Glutamatergic neuron (in vitro differentiated cells): ENCODE measurements at places on chromosomes 4 and X.

DNA sequence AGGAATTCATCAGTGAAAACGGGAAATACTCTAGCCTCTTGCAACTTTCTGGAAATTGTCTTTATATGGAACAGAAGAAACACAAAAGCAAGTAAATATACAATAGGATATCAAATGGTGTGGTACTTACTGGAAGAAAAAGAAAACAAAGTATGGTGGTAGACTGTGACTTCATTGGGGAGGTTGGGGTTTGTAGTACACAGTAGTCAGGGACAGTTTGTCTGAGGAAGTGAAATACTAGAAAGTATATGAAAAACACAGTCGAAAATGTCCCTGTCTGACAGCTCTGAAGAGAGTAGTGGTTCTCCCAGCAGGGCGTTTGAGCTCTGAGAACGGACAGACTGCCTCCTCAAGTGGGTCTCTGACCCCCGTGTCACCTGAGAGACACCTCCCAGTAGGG is 390.0 kb upstream of the NWD2 start:
- no peak overlapping the region for H3K4me3 ChIP-seq
- H3K36me3 ChIP-seq, result no peaks in the 10 kb centered on the region
- DNase-seq, result no peak
- no peaks in the 10 kb centered on the region for H3K4me1 ChIP-seq

- H3K4me3 ChIP-seq, result no peak overlapping the region
- no peaks in the 10 kb centered on the region for H3K27me3 ChIP-seq
- H3K4me1 ChIP-seq, result no peaks in the 10 kb centered on the region
These were observed 9.7 kb downstream of the JADE1 start for GRCh38 chr4:128819082-128819742.

GRCh38 chr4:26410385-26411293 is 79.6 kb downstream of the CCKAR start:
- no peak overlapping the region for H3K4me3 ChIP-seq
- peaks cover 3% of the 10 kb centered on the region for H3K4me1 ChIP-seq
- no peaks in the 10 kb centered on the region for H3K27me3 ChIP-seq
- H3K36me3 ChIP-seq, result peaks cover 12% of the 10 kb centered on the region

GRCh38 chr4:110704748-110705439 is 82.0 kb upstream of the PITX2 start:
- no peak for DNase-seq
- no peaks in the 10 kb centered on the region for H3K36me3 ChIP-seq
- no peak overlapping the region for H3K27ac ChIP-seq
- H3K4me3 ChIP-seq, result no peak overlapping the region

DNA sequence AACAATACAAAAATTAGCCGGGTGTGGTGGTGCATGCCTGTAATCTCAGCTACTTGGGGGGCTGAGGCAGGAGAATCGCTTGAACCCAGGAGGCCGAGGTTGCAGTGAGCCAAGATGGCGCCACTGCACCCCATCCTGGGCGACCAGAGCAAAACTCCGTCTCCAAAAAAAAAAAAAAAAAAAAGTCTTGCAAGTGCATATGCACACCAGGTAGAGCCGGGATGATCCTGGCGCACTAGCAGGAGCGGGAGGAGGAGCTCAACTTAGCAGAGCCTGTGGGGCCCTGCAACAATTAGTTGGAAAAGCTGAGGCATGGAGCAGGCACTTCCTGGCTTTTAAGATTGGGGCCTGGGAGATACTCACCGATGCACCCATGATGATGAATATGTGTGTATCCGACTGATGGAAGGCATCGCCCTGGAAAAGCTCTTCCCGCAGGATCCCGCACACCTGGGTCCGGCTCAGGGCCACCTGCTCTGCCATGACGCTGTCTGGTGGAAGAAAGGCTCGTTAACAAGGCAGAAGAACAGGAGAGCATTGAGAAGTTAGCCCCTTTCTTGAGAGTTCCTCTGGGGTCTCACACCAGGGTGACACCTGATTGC is 872 bp downstream of the G6PD start:
- H3K27ac ChIP-seq, result peak overlapping the region; percentile 68
- peaks cover 4% of the 10 kb centered on the region for H3K4me1 ChIP-seq
- no peaks in the 10 kb centered on the region for H3K27me3 ChIP-seq
- peak overlapping the region; percentile 90 for H3K4me3 ChIP-seq

DNA sequence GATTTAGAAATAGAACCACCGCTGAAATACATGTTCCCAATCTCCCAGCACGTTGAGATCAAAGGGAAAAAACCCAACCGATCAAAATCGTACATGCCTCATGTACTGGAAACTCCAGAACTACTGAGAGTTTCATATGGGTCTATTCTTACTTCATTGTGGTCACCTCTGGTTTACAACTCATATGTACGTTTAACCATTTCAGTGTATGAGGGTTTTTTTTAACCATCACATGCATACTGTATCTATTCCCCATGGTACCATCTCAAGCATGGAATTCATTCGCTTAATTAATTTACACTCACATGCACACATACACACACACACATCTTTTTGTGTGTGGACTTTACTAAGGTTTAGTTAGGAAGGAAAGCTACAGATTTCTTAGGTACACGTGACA is 46.0 kb upstream of the CLNK start:
- no peaks in the 10 kb centered on the region for H3K36me3 ChIP-seq
- no peak overlapping the region for H3K27ac ChIP-seq
- DNase-seq, result no peak
- no peak overlapping the region for H3K4me3 ChIP-seq
- peaks cover 5% of the 10 kb centered on the region for H3K4me1 ChIP-seq

DNA sequence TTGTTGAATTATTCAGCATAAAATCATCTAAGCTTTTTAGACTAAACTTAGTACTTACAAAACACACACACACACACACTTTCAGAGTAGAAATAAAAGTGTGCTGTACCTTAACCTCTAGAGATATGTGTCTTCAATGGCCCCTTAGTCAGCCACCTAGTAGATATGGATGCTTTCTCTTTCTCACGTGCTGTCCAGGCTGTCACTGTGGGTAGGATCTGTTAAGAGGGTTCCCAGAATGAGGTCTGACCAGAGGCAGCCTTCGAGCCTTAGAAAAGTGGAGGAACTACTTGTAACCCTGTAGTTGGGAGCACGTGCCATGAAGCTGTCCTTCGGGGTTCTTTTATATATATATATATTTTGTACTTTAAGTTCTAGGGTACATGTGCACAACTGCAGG is 117.9 kb downstream of the COL4A5 start:
- no peak overlapping the region for H3K27ac ChIP-seq
- no peaks in the 10 kb centered on the region for H3K36me3 ChIP-seq
- H3K4me3 ChIP-seq, result no peak overlapping the region
- DNase-seq, result no peak
- H3K27me3 ChIP-seq, result no peaks in the 10 kb centered on the region
- no peaks in the 10 kb centered on the region for H3K4me1 ChIP-seq

- no peaks in the 10 kb centered on the region for H3K4me1 ChIP-seq
- no peak overlapping the region for H3K27ac ChIP-seq
- H3K36me3 ChIP-seq, result no peaks in the 10 kb centered on the region
- H3K27me3 ChIP-seq, result peaks cover 2% of the 10 kb centered on the region
- H3K4me3 ChIP-seq, result no peak overlapping the region
These were observed 52.0 kb upstream of the ATOH1 start for GRCh38 chr4:93776386-93777080.

DNA sequence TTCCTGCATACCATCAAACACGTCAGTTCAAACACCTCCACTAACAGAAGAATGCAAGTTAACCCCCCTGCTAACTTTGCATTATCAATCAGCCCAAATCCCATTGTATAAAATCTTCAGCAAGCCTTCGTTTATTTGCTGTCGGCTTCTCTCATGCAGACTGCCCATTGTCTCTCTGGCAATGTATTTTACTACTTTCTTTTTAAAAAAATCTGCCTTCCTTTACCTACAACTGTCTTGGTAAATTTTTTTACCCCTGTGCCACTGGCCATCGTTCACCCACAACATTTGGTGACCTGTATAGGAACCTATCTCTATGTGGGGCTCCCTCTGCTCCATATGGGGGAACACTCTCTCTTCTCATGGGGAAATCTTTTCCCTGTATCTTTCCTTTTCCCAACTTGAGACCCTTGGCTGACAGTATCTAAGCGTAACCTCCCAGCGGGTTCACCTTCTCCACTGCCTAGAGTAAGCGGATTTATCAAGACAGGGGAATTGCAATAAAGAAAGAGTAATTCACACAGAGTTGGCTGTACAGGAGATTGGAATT is 244.6 kb downstream of the CPXCR1 start:
- no peaks in the 10 kb centered on the region for H3K4me1 ChIP-seq
- DNase-seq, result no peak
- H3K27ac ChIP-seq, result no peak overlapping the region
- no peaks in the 10 kb centered on the region for H3K27me3 ChIP-seq
- no peaks in the 10 kb centered on the region for H3K36me3 ChIP-seq

DNA sequence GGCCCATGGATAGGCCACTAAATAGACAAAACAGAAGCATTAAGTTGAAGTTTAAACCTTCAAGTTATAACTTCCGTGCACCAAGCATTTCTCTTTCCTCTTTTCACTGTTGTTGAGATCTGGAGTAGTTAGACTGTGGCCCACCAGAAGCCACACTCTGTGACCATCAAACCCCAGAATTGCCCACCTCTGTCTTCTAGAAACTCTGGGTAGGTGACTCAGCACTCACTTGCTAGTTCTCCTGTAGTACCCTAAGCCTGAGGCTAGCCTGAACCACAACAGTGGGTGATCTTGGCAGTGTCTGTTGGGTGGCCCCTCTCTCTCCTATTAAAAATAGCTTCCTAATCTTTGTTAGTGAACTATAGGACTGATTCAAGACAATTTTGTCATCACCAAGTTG is 24.6 kb upstream of the CD40LG start:
- H3K27ac ChIP-seq, result no peak overlapping the region
- H3K4me1 ChIP-seq, result peaks cover 2% of the 10 kb centered on the region
- no peaks in the 10 kb centered on the region for H3K36me3 ChIP-seq
- no peak overlapping the region for H3K4me3 ChIP-seq
- no peaks in the 10 kb centered on the region for H3K27me3 ChIP-seq

DNA sequence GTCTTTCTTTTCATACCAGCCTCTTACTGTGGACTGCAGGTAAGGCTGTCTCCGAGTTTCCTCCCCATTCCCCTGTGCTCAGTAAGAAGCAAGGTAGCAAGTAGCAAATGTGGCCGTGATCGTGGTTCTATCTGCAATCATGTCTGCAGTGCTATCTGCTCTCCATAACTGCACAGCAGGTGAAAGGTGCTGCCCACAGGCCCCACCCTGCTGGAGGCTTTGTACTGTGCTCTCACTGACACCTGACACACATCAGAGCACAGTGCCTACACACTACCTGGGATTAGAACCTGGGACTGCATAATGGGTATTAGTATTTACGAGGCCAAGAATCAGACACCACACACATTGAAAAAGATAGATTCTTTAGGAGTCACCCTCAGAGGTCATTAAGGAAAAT is 15.3 kb downstream of the PGRMC1 start:
- H3K36me3 ChIP-seq, result no peaks in the 10 kb centered on the region
- H3K27me3 ChIP-seq, result no peaks in the 10 kb centered on the region
- H3K4me3 ChIP-seq, result no peak overlapping the region

GRCh38 chrX:43505769-43506168 is 150.3 kb upstream of the MAOA start:
- no peak overlapping the region for H3K4me3 ChIP-seq
- H3K27ac ChIP-seq, result no peak overlapping the region
- no peaks in the 10 kb centered on the region for H3K27me3 ChIP-seq
- H3K4me1 ChIP-seq, result peaks cover 5% of the 10 kb centered on the region
- no peak for DNase-seq

DNA sequence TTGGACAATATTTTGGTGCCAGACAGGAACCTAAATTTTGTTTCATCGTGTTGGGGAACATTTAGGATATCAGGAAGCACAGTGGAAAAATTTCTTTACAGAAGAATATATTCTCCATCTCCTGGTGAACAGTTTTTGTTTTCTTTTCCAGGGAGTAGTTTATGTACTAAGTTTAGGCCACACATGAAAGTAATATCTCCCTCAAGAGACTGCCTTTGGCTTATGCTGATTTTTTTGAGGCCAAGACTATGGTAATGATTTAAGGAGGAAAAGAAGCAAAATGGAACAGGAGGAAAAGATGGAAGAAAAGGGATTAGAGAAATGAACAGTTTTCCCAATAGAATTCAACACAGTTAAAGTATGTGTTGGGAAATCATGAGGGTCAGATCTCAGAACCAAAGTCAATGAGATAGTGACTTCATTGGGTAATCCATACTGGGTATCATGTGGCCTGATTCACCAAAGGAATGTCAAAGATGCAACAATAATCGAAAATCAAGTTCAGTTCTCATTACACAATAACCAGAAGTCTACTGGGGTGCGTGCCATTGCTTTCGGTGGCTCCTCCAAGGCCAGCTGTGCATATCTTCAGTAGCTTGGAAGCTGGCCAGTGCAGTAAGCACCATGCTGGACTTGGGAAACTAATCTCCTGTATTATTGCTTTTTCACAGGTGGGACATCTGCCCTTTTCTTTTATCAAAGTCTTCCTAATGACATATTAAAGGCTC is 234.8 kb downstream of the COL25A1 start:
- no peak for DNase-seq
- H3K27ac ChIP-seq, result no peak overlapping the region
- H3K4me1 ChIP-seq, result no peaks in the 10 kb centered on the region
- no peaks in the 10 kb centered on the region for H3K36me3 ChIP-seq
- H3K4me3 ChIP-seq, result no peak overlapping the region
- no peaks in the 10 kb centered on the region for H3K27me3 ChIP-seq

DNA sequence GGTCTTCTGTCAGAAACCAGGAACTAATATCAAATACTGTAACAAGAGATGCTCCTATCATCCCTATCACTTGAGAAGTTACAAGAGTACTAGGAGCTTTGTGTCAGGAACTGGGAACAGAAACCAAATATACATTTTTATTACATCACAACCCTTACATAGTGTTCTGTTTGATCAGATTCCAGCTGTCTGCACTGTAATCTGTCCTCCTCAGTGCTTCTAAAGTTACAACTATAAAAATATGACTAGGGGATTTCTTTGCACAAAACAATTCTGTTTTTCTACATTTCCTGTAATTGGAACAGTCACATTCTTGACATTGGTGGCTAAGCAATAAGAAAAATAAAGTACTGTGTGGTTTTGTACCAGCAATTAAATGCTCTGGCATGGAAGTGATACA is 686.0 kb downstream of the PDHA2 start:
- H3K36me3 ChIP-seq, result no peaks in the 10 kb centered on the region
- H3K4me1 ChIP-seq, result no peaks in the 10 kb centered on the region
- no peaks in the 10 kb centered on the region for H3K27me3 ChIP-seq

DNA sequence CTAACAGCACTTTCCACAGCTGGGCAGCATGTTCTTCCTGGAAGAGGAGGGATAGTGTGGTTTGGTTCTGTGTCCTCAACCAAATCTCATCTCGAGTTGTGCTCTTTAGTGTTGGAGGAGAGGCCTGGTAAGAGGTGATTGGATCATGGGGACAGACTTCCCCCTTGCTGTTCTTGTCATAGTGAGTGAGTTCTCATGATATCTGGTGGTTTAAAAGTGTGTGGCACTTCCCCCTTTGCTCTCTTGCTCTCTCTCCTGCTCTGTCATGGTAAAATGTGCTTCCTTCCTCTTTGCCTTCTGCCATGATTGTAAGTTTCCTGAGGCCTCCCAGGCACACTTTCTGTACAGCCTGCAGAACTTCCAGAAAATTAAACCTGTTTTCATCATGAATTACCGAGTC is 133.7 kb upstream of the NDP start:
- no peaks in the 10 kb centered on the region for H3K27me3 ChIP-seq
- H3K36me3 ChIP-seq, result no peaks in the 10 kb centered on the region
- no peak for DNase-seq
- H3K4me3 ChIP-seq, result no peak overlapping the region
- H3K4me1 ChIP-seq, result no peaks in the 10 kb centered on the region

GRCh38 chr4:176102414-176103063 is 36.9 kb downstream of the WDR17 start:
- H3K36me3 ChIP-seq, result peaks cover 6% of the 10 kb centered on the region
- no peaks in the 10 kb centered on the region for H3K4me1 ChIP-seq
- H3K27ac ChIP-seq, result no peak overlapping the region
- H3K27me3 ChIP-seq, result peaks cover 1% of the 10 kb centered on the region
- DNase-seq, result no peak
- H3K4me3 ChIP-seq, result no peak overlapping the region
